ENCODE measurements at places on chromosomes 5 and 9. TPM values are rescaled to one million over a fixed set of nuclear protein-coding genes. Genes with fewer than 3 reads are reported as not detected.

IL13 gene
- total RNA-seq, result not detected

MED22 gene
- total RNA-seq, result 26.4 TPM

DNA sequence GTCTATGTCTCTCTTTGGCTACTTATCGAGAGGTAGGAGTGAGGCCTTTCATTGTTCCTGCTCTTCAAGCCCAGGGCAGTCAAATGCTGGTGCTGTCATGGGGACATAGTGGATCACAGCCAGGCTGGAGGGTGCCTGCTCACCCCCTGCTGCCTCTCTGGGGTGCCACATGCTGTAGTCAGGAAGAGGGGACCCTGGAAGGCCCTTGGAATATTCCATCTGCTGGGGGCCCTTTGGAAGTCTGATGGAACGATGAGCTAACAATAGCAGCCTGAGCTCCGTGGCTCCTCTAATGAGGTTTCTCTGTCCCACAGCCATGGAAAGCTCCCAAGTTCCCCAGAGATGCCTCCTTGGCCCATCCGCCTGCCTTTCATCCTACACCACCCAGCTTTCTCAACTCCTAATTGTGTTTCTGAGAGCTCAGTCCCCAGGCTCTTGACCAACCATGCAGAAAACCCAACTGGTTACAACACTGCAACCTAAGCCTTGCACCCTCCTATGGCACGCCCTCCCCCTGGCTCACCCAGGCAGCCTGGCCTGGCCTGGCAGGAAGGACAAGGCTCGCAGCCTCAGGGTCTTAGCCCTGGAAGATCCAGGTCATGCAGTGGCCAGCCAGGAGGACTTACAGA is 91.7 kb downstream of the NRG2 start:
- no peak for DNase-seq

DNA sequence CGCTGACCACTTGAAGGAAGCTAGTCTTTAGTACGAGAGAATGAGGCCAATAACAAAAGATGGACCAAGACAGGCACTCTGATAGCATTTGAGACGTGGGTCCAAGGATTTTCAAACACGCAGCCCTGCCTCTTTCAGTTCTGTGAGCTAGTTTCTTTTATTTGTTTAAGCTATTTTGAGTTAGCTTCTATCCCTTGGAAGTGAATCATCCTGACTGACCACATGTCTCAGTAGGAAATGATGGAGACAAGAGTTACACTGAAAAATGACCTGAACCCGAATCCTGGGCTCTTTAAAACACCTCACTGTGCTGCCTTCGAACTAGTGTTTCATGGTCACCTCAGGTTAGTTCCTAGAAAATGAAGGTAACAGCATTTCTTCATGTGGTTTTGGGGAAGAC is 9.9 kb downstream of the TEK start:
- DNase-seq, result peak; percentile 81

- no peak for DNase-seq
Observed at GRCh38 chr9:136086951-136087740, 7.9 kb downstream of the NACC2 start.

DNA sequence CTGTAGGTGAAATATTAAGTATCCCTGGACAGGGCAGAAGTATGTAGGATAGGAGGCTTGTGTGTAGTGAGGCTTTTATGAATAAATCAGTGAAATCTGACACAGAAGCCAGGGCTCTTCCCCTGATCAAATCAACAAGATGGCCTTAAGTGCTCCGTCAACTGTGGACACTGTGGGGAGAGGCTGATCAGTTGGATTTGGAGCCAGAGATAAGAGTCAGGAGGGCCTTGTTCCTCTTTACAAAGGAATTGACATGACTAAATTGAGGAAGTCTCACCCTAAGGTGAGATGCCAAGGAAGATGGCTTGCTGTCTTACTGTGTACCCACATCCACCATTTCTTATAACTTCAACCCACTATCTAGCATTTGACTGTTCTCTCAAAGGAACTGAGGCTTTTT is 91.6 kb upstream of the PRRC1 start:
- DNase-seq, result no peak

- peak; percentile 7 for DNase-seq
Observed at GRCh38 chr5:133489632-133490031, 122.7 kb downstream of the FSTL4 start.
